ENCODE measurements at places on chromosomes 6 and 20.

- DNase-seq, result no peak
Measured at GRCh38 chr6:73538116-73538779, 17.4 kb upstream of the EEF1A1 start.

GRCh38 chr6:168132531-168133167 is 53.6 kb upstream of the FRMD1 start:
- peak; percentile 11 for DNase-seq

DNA sequence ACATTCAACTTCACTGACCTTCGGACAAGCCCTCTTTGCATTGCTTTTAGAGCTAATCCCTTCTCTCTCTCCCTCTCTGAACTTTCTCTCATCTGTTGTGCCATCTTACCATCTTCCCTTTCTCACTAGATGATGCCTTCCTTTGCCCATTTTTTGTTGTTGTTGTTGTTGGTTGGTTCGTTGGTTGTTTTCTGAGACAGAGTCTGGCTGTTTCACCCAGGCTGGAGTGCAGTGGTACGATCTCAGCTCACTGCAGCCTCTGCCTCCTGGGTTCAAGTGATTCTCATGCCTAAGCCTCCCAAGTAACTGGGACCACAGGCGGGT is 18.8 kb downstream of the MAP3K5 start:
- no peak for DNase-seq

DNA sequence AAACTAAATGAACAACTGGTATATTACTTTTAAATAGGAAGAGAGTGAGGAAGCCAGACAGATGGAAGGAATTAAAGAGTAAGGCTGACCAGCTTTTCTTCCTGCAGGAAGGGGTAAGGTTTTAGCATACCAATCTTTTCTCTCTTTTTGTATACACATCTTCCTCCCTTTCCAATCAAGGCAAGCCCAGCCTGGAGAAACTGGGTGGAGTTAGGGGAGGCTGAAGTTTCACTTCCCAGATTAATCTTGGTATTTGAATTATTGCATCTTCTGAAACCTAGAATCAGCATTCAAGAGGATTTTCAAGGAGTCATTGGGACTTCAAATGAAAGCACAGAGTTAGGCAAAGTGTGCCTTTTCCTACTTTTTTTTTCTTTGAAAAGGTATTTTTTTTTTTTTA is 33.1 kb downstream of the TMEM14A start:
- no peak for DNase-seq

- DNase-seq, result no peak
Measured at GRCh38 chr6:6412700-6413099, 92.2 kb upstream of the F13A1 start.

DNA sequence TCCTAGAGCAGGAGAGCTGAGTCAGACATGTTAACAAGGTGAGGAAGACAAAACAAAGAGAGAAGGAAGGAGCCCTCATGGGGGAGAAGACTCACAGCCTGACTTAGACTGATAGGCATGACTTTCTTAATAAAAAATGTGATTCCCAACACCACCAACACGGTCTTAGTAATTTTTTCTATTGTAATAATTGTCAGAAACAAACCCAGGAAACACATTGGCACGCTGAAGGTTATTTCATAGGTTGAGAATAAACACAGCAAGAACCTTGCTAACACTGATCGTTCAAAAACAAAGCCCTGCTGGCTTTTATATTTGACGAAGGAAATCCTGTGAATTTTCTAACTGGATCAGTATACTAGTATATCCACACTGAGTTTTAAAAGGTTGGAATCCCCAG is 286.8 kb downstream of the HACE1 start:
- no peak for DNase-seq

DNA sequence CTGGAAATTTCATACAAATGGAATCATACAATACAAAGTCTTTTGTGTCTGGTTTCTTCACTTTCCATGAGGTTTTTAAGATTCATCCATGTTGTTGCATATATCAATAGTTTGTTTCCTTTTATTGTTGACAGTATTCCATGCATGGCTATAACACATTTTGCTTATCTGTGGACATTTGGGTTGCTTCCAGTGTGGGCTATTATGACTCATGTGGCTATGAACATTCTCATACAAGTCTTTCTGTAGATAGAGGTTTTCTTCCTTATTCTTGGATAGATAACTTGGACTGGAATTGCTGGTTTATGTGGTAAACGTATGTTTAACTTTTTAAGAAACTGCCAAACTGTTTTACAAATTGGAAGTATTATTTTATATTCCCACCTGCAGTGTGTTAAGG is 30.0 kb upstream of the KIF6 start:
- DNase-seq, result no peak

GRCh38 chr6:73248192-73248903 is 14.6 kb downstream of the KHDC1 start:
- DNase-seq, result no peak

DNA sequence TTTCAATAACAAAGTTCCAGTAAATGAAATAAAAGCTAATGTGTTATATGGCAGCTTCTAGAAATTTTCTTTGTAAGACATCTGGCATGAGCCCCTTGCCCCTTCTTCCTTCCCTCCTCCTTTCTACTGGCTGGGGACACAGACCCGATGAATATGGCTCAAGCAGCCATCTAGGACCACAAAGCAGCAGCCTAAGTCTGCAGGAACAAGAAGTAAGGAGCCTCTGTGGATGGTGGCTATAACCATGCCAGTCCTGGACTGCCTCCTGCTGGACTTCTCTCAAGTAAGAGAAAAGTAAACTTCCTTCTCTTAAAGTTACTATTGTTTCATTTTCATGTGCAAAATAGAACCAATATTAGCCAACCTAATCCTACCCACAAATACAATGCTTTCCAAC is 114.9 kb upstream of the DST start:
- no peak for DNase-seq

GRCh38 chr6:15427331-15428070 is 181.6 kb downstream of the JARID2 start:
- no peak for DNase-seq

DNA sequence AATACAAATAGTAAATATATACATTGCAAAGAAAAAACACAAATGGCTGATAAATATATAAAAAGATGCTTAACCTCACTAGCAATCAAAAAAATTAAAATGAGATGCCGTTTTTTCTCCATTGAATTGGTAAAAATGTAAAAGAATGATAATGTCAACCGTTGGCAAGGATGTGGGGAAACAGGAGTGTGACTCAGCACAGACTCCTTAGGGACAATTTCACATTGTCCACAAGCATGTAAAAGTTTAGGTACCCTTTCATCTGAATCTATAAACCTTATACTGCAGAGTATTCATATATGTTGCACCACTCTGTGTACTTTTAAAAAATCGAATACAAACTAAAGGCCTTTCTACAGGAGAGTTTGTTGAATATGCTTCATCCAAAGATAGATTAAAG is 143.1 kb upstream of the RREB1 start:
- DNase-seq, result no peak

DNA sequence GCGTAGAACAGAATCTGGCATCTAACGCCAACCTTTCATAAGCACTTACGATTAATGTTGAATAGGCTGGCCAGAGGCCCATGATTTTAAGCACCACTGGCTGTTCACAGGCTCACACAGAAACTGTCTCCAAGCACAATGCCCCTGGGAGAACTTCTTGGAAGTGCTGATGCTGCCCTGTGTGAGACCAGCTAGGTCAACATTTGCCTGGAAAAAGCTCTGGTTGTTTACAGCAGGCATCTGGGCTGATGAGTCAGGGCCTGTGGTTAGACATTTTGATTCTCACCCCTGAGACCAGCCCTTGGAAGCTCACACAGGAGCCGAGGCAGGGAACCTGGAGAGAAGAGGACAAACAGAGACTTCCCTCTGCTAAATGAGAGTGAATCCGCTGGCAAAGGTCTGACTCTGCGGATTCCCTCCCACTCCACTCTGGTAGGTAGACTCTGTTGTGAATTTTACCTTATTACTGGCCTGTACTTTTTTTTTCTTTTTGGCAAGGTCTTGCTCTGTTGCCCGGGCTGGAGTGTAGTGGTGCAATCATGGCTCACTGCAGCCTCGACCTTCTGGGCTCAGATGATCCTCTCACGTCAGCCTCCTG is 6.8 kb upstream of the SULF2 start:
- no peak for DNase-seq

GRCh38 chr6:25640446-25640845 is 11.6 kb upstream of the SCGN start:
- no peak for DNase-seq

- no peak for DNase-seq
Measured at GRCh38 chr6:22765015-22765414, 195.6 kb downstream of the HDGFL1 start.

- DNase-seq, result no peak
Measured at GRCh38 chr6:118856301-118856700, 37.7 kb upstream of the ASF1A start.

- DNase-seq, result peak; percentile 82
Measured at GRCh38 chr6:28988536-28989311, 16.4 kb downstream of the ZNF311 start.

DNA sequence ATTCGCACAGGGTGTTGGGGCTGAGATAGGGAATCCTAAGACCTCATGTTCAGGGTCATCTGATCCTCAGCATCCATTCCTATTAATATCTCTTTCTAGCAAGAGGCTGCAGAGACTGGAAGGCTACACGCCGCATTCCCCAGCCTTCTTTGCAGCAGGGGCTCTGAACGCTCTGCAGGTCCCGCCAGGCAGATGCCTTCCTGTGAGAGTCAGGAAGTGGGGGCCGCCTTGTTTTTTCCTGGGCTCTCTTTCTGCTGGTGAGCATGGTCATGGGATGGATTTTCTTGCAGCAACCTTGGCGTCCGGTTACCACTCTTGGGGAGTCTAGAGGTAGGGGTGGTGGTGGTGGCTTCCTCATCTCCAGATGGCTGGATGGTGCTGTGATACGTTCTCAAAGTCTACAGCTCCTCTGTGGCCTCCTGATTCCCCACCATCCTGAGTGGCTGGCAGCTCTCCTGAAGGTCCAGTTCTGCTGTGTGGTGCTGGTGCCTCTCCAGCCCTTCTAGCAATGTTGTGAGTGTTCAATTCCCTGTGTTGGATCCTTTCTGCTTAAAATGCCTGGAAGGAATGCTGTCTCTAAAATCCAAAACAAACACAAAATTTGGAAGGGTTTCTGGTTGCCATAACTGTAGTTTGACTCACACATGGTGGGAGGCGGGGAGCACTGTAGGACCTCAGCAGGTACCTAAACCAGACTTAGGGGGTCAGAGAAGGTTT is 111.9 kb downstream of the CEBPB start:
- DNase-seq, result no peak

DNA sequence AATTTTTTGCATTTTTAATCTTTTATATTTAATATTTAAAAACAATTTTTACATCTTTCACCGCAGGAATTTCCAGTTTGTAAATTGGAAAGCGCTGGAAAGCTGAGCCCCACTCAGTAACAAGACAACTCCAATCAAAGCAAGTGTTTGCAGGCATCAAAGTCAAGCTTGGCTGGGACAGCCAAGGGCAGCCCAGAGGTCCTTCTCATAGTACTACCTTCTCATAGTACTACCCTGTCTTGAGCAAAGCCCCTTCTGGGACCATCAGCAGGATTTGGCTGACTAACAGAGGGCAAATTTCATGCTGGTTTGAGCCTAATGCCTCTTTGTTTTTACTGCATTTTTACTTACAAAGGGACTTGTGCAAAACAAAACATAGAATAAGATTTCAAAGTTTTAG is 228.3 kb downstream of the SIM1 start:
- no peak for DNase-seq

GRCh38 chr6:73565767-73566485 is 45.1 kb upstream of the EEF1A1 start:
- no peak for DNase-seq

GRCh38 chr6:157164972-157165371 is 158.3 kb downstream of the TMEM242 start:
- DNase-seq, result no peak

DNA sequence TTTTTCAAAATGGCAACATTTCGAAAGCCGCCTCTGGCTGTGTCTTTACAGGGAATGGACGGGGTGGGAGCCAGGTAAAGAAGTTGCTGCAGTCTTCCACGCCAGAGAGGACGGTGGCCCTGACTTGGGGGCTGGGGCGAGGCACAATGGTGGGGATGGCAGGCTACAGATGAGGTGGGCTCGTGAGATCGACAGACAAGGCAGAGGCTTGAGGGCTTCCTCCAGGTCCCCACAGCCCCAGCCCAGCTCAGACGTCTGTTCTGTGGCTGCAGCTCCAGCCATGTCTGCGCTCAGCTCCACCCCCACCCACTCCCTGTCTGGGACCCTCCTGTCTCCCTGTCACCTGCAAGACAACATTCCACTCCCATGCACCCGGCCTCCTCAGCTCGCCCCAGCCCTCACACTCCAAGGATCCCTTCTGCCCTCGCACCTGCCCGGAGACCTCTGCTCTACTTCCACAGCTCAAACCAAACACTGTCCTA is 7.4 kb upstream of the C20orf144 start:
- DNase-seq, result no peak

GRCh38 chr6:156434049-156434794 is 343.0 kb upstream of the ARID1B start:
- DNase-seq, result no peak

DNA sequence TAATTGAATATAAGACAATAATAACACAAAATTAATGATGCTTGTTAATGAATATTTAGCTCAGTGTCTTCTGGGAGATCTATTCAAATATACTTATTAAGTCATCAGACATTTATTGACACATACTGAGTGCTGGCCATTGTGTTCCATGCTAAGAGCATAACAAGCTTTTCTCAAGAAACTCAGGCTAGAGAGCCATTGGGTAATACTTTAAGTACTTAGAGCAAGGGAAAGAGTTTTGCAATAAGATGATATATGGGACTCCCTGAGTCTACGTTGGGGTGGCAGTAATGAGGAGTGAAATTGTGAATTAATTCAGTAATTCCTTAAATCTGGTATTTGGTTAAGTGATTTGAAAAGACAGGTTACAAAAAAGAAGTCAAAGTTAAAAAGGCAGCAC is 11.1 kb downstream of the TMEM200A start:
- DNase-seq, result no peak

- no peak for DNase-seq
Measured at GRCh38 chr6:84808491-84809061, 44.2 kb upstream of the TBX18 start.

- no peak for DNase-seq
Measured at GRCh38 chr20:37762716-37763485, 69.1 kb downstream of the CTNNBL1 start.

GRCh38 chr6:134835993-134836392 is 113.9 kb downstream of the ALDH8A1 start:
- DNase-seq, result no peak

- no peak for DNase-seq
Measured at GRCh38 chr20:1061484-1062221, 56.7 kb upstream of the PSMF1 start.

DNA sequence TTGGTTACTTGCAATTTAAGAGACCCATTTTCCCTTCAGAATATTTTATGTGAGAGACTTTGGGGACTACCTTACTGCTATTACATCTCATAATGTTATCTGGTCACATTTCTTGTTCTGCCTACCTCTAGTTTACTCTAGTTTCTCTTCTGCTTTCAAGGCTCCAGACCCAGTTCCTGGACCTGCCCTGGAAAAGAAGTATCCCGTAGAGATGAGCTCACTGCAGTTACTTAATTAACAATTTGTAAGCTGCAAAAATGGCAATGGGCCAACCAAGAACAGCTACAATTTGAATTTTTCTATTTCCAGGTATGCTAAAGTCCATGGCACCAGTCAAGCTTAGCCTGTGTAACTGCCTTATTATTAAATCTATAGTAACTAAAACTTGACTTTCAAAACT is 25.0 kb downstream of the TAB2 start:
- no peak for DNase-seq

- DNase-seq, result no peak
Measured at GRCh38 chr6:111184827-111185532, 97.7 kb downstream of the SLC16A10 start.

Measured in activated T-cell treated with anti-CD3 and anti-CD28 coated beads, Interleukin-2, amount 50 U/mL, for 72 hours (primary cell).